ENCODE measurements at places on chromosomes 2 and 18.

DNA sequence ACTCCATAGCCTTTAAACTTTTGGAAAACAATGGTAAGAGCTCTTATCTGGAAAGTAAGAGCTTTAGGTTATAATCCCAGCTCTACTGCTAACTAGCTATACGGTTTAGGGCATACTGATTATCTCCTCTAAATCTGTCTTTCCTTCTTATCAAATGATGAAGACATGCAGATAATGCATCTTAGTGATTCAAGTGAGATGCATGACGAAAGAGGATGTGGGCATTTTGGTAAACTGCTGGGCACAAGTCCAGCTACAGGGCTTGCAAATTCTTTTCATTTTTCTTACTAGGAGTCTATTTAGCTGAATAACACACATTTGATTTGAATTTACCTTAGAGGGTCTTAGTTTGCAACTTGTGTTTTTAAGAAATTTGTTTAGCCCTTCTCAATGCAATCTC, 1604.8 kb upstream of the ZEB2 start:
- no peak for DNase-seq

DNA sequence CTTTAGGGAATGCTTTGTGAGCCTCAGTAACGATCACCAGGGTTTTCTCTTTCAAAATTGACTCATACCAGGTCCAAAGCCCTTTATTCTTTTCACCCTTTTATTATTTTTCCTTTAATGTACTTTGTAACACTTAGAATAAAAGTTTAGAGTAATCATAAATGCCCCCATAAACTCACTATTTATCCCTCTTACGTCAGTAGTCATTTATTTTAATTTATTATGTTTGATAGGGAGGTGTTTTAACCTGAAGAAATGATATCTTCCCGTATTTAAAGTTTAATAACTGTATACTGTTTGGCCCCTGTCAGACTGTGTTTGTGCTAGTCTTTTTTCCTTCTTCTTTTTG, 1.1 kb downstream of the TWSG1 start:
- DNase-seq = no peak

GRCh38 chr18:66734451-66734850, 130.6 kb upstream of the CDH19 start:
- DNase-seq = no peak

DNA sequence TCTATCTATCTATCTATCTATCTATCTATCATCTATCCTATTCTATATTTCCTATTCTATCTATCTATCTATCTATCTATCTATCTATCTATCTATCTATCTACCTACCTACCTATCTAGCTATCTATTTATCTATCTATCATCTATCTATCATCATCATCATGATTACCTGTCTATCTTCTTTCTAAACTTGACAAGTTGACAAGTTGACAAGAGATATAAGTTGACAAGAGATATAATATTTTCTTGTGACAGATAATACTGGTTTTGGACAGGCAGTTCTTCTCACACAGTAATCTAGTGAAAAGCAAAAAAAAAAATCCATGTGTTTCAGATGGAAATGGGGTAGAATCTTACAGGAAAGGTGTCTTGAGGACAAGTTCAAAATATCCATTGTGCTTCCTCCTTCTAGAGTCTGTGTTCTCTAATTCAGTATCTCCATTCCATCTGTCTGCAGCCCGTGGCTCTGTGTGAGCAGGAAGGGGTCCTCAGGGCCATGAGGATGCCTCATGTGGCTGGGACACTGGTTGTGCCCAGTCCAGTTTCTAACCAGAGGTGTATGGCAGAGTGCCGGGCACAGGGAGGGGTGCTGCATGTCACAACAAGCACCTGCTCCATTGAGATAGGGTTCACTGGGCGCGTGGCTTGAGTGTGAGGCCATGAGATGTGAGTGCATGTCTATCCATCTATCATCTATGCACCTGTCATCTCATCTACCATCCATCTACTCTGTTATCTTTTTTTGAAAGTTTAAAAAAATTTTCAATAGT, 212.4 kb upstream of the PXDN start:
- no peak for DNase-seq

- DNase-seq = no peak
Observed at GRCh38 chr18:77572537-77572936, 322.9 kb downstream of the GALR1 start.

DNA sequence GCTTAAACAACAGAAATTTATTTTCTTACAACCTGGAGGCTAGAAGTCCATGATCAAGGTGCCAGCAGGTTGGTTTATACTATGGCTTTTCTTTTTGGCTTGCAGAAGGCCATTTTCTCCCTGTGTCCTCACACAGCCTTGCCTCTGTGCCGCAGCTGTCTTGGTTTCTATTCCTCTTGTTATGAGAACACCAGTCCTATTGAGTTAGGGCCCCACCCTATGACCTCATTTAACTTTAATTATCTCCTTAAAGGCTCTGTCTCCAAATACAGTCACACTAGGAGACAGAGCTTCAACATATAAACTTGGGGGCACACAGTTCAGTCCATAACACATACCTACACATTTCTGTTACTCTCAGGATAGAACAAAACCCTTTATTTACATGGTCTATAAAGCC, 17.3 kb upstream of the RHOB start:
- peak; percentile 83 for DNase-seq

DNA sequence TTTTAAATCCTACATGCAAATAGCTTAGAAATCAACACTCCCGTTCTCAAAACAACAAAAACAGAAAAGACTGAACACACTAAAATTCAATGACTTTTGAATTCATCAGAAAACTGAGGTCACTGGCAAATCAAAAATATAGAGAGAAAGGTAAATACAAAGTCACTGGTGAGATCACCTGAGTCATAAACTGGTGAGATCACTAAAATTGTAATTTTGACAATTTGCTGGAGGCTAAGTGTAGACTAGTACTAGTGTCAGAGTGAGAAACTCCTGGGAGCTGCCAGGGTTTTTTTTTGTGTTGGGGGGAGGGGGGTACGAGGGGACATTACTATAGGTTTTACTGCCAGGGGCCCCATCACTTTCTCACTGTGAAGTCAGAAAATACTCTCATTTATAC, 1876.0 kb upstream of the CELF4 start:
- DNase-seq = no peak

- DNase-seq = no peak
Observed at GRCh38 chr18:44246001-44246400, 434.7 kb upstream of the SETBP1 start.

DNA sequence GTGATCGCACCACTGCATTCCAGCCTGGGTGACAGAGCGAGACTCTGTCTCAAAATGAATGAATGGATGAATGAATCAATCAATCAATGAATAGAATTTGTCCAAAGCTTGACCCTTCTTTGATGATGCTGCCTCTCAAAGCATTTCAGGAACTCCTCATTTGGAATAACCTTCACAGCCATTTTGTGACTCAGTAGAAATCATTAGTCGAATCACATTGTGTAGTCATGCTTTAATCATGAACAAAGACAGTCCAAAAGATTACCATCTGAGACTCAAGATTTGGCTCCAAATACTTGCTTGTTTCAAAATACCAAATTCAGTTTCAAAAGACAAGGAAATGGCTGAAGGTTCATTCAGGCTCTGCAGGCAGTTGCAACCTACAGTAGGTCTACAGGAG, 83.1 kb downstream of the VWA3B start:
- no peak for DNase-seq

DNA sequence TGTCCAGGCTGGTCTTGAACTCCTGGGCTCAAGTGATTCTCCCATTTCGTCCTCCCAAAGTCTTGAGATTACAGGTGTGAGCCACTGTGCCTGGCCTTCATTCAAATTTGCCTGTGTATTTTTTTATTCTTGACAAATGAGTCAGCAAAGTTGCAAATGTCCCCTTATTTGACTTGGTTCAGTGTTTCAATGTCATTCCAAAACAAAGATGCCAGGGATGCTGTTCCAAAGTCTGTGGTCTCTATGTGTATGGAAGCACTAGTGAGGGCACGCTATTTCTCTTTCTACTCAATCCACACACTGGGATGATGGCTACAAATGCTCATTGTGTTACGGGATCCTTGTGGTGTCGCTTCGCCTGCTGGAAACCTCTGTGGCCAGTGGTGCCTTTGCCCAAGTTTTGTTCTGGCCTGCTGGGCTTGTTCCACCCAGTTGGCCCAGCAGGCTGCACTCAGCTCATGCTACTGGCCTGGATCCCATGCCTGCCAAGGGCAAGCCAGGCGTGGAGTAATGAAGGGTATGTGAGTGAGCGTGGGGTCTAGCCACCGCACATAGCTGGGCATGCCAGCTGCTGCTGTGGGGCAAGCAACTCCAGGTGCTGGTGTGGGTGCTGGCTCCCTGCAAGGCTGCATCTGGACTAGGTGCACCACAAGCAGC, 35.6 kb downstream of the FBXO48 start:
- no peak for DNase-seq

DNA sequence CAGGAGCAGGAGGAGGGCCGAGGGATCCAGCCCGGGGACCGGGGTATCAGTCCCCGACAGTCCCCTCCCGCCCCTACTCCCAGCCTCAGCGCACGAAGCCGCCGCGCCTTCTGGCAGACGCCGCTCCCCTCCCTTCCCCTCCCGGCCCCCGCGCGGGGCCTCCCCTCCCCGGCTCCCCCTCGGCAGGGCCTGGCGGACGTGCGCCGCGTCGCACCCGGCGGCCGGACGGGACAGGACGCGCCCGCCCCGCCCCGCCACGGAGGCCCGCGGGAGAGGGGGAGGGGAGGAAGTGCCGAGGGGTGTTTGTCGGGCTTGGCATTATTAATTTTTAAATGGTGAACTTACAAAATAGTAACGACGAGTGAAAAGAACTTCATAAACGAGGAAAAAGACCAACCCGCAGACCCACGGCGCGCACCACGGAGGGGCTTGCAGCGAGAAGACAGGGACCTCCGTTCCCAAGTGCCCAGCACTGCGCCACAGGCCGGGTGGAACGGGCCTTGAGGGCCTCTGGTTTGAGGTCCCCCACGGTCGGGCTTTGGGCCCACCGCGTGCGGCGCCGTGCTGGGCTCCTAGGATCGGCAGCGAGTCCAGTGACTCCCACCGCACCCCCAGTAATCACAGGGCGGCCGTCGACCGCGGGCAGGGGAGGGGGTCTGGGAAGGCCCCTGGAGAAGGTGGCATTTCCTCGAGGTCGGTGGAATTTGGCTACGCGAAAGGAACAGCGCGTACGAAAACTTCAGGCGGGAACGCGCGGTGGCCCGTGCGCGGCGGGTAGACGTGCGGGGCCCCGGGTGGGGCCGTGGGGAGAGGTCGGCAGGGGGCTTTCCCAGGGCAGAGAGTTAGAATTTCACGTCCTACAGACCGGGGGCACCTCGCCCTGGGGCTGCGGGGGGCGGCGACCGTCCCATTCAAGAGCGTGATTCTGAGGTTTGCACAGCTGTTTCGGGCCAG, 954 bp upstream of the CTDSP1 start:
- DNase-seq = peak; percentile 88

- DNase-seq = no peak
Observed at GRCh38 chr18:75407468-75408437, 19.8 kb downstream of the SMIM21 start.

DNA sequence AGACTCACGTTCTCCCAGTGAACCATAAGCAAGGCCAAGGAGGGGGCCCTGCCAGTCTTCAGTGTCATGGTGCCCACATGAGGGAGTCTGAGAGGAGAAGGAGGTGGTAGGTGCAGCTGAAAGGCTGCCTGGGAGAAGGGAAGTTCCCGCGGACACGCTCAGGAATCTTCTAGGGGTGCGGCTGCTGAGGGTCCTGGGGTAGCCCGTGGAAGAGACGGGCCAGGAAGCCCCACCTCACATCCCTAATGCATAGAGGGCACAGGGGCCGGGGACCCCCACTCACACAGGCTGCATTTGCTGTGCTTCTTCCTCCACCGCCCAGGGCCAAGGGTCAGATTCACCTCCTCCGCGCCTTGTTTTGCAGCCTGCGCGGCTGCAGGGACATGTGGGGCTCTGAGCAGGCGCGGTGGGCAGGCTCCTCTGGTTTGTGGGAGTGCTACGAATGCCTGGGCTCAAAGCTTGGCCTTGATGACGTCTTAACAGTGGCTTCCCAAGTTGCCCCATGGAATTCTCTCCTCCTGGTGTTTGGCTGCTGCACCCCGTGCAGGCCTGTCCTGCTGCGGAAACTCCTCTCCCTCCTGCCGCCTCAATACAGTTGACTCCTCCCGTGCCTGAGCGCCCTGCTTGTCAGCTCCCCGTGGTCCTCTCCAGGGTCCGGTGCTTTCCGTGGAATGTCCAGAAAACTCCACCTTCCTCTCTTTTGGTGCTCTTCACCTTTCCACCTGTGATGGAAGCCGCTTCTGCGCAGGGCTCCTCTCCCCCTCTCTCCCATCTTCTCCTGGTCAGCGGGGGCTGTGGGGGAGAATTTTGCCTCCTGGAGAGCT, 95.7 kb downstream of the VAPA start:
- no peak for DNase-seq

DNA sequence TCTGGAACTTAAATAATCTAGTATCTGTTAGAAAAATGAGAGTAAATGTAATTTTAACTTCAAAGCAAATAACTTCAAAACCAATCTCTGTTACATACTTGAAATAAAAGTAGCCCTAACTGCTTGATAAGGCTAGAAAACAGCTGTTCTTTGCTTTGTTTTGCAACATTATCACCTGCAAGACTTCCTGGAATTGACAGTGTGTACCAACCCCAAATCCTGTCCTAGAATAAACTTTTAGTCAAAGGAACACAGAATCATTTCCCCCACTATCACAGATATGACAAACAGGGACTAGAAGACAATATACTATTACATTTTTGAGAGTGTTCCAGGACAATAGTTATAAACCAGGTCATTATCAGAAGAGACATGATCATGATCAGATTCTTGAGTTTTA, 105.3 kb upstream of the PGAP1 start:
- no peak for DNase-seq

GRCh38 chr18:55247032-55247431, 287.8 kb upstream of the CCDC68 start:
- DNase-seq = no peak

DNA sequence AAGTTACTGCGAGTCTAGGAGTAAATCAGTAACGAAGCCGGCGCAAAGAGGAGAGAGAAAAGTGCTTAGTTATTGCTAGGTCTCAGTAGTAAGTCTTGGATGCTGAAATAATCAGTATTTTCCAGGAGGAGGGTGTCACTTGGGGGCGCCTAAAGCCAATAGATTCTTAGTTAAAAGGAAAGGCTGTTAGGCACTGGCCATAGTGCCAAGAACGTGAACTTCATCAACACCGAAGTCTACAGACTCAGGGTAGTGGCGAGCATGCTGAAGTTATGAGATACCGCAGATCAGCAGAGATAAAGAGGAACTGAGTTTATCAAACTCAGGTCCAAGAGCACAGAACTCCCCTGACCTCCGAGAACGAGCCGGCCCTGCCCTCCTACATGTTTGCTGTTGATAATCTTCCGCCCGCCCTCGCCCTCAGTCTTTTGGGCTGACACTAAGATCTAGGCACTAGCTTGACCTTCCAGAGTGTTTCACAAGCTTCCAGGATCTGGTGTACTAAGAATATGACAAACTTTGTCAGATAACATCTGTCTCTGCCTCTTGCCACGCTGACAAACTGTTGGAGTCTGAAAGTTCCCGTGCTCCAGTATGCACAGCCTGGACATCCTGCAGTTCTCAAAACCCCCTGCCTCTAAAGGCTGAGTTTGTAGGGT, 49.2 kb downstream of the CYB5A start:
- no peak for DNase-seq

GRCh38 chr18:58253871-58254270, 209.8 kb downstream of the NEDD4L start:
- no peak for DNase-seq

GRCh38 chr2:25125976-25126375, 42.4 kb downstream of the POMC start:
- DNase-seq = no peak
